ENCODE measurements at places on chromosomes 16 and 17.

DNA sequence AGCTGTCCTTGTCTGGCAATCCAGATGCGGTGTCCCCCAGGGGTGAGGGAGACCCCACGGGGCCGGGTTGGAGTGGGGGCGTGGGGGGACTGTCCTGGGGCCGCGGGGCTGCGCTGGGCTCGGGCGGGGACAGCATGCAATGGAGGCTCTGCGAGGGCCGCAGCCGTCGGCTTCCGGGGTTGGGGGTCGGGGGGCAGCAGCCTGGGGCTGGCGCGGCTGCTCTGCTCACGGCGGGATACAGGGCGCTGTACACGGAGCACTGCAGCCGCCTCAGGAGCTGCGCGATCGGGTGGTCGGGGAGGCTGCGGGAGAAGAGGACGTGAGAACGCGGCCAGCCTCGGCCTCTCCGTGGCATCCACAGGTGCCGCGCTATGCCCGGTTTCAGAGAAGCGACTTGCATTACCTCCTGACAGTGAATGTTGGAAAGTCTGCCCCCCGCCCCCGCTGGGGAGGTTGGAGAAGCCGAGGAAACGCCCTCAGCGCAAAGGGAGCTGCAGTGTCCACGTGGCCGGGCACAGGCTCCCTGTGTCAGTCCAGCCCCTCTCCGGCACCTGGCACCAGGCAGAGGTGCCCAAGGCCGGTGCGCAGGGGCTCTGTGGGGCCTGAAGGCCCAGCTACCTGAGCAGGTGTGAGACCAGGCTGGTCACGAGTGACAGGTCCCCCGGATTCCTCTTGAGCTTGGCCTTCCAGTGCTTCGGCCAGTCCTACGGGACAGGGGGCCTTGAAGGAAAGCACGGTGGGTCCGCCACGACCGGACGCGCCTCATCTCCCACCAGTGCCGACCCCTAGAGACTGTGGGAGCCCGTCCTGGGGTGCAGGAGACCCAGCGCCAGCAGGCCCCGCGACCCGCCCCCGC, 9.4 kb upstream of the SPATA2L start:
- DNase-seq = no peak

- no peak for DNase-seq
Observed at GRCh38 chr17:67412032-67412431, 35.0 kb downstream of the PITPNC1 start.

DNA sequence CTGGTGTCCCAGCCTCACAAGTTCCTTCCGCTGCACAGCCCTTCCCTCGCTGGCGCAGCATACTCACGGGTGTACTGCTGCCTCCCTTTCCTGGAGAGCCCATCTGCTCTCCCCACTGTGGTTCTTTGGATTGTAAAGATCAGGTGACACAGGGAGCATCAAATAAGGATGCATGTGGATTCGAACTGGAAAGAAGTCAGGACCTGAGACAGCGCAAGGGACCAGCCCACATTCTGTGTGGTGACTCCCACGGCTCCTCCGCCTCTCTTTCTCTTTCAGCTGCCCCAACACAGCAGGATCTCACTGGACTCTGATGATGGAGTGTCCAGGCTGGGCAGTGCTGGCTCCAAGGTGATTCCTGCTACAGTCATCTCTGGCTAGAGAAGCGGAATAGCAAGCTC, 8.1 kb downstream of the LDAF1 start:
- no peak for DNase-seq

GRCh38 chr17:33778505-33779233, 476.4 kb upstream of the CCL2 start:
- no peak for DNase-seq

DNA sequence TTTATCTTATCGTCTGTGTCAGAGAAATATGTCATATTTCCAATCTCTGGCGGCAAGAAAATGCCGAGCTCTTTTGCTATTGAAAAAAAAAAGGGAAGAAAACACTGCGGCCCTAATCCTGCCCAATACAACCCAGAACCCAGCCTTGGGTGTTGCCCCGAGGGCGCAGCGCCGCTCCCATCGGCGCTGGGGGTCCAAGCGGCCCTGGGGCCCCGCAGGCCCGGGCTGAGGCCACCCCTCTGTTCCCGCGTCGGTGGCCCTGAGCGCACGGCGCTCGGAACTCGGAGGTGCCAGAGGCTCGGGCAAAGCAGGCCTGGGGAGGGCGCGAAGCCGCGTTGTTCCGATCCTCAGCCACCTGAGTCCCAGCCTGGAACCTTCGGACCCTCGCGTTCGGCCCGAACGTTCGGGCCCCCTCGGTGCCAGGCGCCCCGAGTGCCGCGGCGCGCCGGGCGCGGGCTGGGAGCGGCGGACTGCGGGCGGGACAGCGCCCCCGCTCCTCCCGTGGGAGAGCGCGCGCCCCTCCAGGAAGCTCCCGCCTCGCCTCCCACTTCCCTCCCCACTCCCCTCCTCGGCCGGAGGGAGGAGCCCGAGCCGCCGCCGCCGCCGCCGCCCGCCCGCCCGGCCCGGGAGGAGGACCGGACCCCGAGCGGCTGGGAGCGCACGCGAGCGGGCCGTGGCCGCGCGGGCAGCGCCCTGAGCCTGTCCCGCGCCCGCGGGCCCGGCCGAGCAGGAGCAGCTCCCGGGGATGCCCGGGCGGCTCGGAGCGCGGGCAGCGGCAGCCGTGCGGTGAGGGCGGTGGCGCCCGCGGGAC, at the start of gene CPNE2:
TSS of gene CPNE2 (plus strand) at position 609 of the 811 bp plus-strand sequence. CDS start 18,160 bp downstream, outside the sequence.
- DNase-seq = peak; percentile 84

- peak; percentile 85 for DNase-seq
Observed at GRCh38 chr16:58020628-58021521, 4.7 kb upstream of the MMP15 start.

DNA sequence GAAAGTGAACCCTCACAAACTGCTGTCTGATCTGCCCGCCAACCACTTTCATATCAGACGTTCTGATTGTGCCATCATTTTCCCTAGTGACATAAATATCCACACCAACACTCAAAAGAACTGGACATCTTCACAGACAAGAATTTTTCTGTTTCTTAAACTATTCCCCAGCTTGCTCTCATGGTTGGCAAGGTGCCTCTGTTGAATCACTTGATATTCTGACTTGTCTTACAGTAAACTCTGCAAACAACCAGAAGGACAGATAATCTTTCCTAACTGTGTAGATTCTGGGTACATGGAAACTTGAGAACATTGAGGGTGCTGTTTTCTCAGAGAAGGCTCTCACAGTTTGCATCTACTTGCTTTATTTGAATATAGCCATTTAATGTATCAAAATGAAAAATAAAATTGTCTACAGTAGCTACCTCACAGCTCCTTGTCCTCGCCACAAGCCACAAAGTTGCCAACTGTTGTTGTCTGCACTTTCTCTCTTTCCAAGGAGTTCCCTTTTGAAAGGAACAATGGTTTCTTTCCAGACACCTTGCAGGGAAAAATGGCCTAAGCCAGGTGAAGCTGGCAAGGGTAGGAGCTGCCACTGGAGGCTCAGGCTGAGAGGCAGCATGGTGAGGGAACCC, 46.0 kb upstream of the ADAMTS18 start:
- DNase-seq = no peak

DNA sequence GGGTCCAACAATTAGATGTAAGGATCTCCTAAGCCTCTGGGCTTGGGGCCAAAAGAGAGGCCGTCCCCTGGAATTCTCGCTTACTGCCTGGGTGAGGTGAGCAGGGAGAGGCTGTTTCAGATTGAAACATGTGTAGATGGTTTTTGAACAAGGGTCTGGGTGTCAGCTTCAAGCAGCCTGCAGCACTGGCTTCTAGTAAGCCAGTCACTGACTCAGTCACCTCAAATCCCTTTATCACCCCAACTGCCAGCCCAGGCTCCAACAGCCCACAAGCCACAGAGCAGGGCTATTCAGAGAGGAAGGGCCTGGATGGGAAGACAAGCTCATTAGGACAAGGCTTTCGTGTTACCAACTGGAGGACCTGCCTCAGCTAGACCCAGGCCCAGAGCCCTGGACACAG, 180.2 kb downstream of the CCT6B start:
- no peak for DNase-seq

DNA sequence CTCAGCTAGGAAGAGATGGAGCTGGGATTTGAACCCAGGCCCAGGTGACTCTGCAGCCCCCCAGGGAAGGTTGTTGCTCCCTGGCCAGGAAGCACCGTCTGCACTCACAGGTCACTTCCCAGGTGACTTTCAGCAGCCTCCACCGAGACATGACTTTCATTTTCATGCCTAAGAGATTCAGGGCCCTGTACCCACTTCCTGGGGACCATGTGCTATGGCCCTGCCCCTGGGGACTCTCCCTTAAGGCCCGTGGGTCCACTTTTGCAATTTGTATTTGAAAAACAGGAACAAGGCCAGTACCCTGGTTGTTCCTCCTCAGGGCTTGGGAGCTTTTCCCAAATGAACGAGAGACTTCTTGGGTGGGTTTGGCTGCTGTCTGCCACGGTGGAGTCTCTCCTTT, 191.0 kb downstream of the IRF8 start:
- DNase-seq = no peak

DNA sequence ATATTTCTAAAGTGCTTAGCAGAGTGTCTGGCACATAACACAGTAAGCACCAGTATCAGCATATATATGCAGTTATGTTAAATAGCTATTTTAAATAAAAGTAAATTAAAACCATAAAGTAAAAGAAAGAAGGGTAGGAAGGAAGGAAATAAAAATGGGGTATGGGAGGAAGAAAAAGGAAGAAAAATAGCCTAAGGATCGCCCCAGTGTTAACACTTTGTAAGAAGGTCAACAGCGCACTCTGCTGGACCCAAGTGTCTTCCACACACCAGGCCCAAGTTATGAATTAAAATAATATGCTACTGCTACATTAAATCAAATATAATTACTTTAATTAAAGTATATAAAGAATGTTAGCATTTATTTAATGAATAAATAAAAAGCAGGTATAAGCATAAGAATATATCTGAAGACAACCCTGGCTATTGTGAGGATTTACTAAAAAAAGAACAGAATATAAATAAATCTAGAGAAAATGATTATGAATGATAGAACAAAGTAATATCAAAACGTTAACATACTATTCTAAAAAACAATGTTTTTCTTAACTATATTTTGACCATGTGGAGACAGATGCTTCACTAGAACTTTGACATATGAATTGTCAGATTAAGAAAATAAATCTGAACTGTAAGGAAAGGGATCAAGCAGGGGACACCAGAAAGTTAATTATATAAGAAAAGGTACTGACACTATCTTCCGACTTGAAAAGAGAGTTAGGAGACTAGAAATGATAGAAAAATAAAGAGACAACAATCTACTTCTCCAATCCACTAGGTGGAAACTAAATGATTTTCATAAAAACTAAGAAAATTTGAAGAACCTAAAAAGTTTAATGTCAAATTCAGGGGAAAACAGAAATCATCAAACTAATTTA, 25.9 kb downstream of the BRIP1 start:
- DNase-seq = peak; percentile 75

All from sciatic nerve (tissue), 2 donors.